Adrenal gland (tissue), 19 donors: ENCODE measurements at places on chromosomes 1 and 21. TPM values are rescaled to one million over a fixed set of nuclear protein-coding genes. Genes with fewer than 3 reads are reported as not detected.

Gene PRDM16
- polyA plus RNA-seq, result 2.3 TPM

Gene DNAI4
- 4.1 TPM for polyA plus RNA-seq

Gene VWA1
- 25.9 TPM for polyA plus RNA-seq

Gene BRINP2
- polyA plus RNA-seq, result 14.7 TPM

Gene SAMD13
- 5.9 TPM for polyA plus RNA-seq

Gene GNAT2
- not detected for polyA plus RNA-seq

DNA sequence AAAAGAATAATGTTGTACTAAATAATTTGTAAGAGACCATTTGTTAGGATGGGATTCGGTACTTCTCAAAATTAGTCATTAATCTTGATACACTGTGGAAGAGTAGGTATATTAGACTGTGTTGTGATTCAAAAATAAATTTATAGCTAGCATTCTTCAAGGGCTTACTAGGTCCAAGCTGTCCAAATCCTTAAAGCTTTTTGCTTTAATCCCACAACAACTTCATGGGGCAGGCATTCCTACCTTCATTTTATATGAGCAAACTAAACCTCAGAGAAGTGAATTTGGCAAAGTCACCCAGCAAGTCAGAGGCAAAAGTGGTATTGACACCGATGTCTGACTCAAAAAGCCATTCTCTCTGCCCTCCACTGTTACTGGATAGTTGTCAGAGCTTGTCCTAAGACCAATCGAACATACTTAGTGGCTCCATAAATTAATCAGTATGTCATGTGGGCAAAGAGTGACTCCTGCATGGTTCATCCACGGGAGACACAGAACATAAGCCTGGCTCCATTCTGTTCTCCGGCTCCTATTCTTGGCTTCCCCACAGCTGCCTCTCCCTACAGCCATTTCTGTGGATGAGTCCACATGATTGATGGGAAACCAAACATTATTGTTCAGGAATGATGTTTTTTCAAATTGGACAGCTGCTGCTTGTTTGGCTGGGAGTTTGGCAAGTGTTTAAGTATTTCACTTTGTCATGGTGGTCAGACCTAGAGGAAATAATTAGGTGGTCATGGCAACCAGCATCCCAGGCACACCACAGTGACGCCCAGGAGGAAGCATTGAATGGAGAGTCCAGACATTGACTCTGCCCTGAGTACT, 133.4 kb upstream of the FGGY start:
- DNase-seq, result no peak

DNA sequence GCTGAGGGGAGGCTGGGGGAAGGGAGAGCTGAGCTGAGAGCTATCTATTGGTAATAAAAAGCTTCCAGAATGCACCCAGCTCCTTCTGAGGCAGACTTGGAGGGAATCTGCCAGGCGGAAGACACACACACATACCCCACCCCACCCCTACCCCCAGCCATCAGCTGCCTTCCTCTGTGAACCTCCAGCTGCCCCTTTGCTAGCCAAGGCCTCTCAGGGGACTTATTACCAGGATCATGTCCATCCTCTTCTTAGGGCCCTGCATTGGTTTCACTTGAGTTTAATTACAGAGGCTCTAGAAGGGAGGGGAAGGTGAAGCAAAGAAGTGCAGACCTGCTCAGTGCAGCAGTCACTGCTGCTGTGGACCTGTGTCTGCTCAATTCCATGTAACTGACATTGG, 156.4 kb downstream of the OMA1 start:
- DNase-seq, result no peak

DNA sequence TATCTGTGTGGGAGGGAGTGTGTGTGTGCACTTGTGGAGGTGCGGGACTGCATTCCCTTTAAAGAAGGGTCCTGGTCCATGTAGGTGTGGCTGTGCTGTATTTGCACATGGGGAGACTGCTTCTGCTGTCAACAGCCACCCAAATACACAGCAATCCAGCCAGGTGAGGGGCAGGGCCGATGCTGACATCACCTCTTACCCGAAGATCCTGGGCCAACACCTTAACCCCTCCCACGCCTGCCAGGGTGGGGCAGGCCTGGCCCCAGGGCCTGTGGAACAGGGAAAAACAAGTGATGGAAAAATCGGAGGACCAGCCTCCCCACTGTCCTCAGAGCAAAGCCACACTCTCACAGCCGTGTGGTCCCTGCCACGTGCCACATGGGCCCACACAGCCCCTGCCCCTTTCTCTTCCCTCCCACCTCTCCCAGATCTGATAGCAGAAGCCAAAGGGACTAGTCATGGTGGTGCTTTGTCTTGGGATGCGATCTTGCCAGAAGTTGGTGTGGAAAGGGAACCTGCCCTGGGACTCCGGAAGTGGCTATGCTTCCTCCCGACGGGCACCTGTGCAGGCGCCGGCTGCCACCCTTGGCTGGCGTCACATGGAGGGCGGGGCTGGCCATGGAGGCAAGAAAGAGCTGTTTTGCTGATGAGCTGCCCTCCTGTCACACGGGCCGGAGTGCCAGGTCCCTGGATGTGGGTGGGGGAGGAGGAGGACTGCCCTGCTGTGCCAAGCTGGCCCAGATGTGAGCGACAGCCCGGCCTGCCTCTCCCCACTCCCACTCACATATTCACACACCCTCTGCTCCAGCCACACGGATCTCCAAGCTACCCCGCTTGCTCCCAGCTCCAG, 7.8 kb upstream of the CASZ1 start:
- no peak for DNase-seq

DNA sequence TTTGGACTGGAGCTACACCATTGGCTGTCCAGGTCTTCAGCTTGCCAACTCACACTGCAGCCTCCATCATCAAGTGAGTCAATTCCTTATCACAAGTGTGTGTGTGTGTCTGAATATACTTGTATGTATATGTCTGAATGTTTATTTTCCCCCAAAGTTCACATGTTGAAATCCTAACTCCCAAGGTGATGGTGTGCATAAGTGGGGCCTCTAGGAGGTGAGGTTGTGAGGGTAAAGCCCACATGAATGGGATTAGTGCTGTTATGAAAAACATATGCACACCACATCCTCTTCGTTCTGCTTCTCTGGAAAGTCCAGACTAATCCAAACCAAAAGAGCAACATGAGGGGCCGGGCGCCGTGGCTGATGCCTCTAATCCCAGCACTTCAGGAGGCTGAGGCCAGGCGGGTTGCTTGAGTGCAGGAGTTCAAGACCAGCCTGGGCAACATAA, 48.7 kb upstream of the LBR start:
- no peak for DNase-seq

DNA sequence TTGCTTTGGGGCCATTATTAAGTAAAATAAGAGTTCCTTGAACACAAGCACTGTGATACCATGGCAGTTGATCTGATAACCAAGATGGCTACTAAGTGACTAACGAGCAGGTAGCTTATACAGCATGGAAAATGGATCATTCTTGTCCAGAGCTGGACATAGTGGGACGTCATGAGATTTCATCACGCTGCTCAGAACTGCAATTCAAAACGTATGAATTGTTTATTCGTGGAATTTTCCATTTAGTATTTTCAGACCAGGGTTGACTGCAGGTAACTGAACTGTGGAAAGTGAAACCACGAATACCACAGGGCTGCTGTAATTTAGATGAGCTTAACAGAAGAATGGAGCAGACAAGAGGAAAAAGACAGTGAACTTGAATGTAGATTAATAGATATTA, 38.9 kb downstream of the CCDC18 start:
- DNase-seq, result no peak

DNA sequence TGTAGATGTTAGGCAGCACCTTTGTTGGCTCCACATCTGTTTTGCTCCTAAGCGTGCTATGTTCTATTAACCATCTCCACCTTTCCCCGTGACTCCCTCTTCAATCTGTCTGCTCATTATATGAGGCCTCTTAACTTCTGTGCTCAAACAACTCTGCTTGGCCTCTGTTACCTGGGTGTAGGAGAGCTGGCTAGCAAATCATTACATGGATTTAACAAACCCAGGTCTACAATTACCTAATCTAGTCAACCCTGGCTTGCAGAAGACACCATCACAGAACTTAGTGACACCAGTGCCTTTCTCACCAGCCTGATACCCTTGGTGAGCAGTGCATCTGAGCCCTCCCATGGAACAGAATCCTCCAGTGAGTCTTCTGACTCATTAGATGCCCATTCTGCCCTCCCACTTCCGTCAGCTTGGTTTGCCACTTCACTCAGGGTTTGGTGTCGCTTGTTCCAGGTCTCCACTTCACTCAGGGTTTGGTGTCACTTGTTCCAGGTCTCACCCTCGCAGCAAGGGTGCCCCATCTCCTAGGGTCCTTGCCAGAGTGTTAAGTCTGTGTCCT, 92.0 kb upstream of the KIF26B start:
- no peak for DNase-seq

DNA sequence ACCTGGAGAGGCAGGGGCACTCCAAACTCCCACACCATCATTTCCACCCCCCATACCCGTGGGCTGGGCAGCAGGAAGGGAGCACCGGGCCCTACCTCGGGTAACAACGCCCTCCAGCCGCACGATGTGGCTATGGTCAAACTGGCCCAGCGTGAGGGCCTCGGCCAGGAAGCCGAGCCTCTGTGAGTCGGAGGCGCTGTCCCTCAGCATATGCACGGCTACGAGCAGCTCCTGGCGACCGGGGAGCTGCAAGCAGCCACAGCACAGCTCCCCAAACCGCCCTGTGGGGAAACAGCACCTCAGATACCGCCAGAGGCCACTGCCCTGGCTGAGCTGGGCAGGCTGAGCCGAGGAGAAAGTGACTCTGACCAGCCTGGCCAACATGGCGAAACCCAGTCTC, 29.2 kb downstream of the CDCA8 start:
- no peak for DNase-seq

- DNase-seq, result no peak
Observed at GRCh38 chr1:47317841-47318240, 3.9 kb upstream of the STIL start.

DNA sequence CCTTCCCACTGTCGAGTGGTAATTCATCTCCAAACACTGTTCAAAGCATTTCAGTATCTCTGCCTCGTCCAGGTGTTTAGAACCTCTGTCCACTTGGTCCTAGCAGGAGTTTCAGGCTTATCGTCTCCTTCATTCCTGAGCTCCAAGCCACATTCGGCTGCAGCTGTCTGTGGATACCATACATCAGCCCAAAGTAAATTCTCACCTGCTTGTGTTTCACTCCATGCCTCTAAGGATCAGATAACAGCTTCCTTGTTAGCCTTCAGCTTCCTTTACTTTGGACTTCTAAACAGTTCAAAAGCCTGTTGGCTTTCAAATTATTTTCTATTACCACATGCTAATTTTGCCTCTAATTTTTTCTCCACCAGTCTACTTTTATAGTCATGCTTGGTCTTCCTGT, 219.0 kb upstream of the L1TD1 start:
- no peak for DNase-seq

DNA sequence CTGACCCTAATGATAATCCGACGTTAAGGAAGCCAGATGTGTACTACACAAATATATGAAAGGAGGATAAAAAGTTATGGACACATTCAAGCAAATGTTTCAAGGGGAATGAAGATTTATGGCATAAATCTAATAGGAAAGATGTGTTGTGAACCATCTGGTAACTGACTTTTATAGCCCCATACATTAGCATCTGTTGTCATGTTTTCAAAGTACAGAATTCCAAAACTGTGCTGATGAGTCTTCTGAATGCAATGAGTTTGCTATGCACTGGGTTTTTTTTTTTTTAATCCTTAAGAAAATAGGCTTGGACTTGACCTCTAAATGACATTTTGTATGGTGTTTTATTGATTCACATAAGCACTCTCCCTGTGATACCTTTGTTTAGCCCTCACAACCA, 158.5 kb upstream of the ESRRG start:
- DNase-seq, result no peak

DNA sequence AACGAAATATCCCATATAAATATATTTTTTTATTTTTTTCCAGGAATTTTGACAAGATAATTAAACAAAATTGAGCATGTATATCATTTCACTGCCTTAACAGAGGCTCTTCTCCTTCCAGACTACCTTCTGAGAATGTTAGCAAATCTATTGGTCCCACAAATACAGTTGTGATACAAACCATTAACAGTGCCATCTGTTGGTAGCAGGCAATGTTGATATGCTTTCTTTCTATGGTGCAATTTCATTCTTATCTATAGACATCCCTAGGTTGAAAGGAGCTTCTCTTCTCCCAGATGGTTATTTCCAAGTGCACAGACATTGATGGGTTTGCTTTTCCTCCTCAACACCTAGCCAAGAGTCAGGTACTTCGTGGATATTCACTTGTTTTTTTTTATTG, 303.6 kb downstream of the USH2A start:
- no peak for DNase-seq

DNA sequence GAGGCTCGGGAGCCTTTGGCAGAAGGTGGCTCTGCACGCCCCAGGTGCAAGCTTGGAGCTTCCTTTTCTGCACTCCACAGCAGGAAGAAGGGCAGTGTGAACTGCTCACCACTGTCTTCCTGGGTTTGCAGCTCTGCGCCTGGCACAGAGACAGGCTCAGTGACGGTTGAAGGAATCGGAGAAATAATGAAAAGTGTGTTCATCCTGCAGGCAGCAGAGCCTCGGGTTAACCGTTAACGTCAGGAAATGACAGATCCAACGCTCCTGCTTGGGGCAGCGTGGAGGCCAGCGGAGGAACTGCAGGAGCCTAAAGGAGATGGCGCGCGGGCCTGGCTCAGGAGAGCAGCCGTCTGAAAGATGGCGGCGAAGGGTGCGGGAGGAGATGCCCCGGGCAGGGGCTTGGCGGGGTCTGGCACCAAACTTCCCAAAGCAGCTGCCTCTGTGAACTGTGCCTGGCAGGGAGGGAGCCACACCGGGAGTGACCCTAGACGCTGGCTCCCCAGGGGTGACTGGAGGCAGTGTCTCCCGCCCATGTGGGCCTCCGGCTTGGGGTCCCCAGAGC, 10.9 kb upstream of the SAMD11 start:
- DNase-seq, result peak; percentile 56

GRCh38 chr1:51285055-51285454, 45.3 kb downstream of the TTC39A start:
- no peak for DNase-seq

DNA sequence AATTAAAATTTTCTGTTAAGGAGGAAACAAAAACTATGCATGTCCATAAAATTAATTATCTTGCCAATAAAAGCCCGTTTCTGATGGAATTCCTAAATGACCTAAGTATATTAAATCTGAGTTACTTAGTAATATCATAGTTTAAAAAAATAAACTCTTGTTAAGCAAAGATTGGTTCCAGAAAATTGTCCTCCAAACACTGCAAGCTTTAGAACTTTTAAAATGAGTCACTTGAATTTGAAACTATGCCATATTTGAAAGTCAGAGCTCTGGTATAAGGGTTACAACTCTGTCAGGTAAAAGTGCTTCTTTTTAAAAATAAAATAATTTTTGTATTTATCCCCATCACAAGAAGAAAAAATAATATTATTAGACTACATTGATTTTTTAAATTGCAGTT, 409.5 kb downstream of the PLPP3 start:
- DNase-seq, result no peak

- DNase-seq, result no peak
Observed at GRCh38 chr1:43559714-43560113, 29.0 kb downstream of the PTPRF start.
